ENCODE measurements at places on chromosomes 1 and 21. TPM values are rescaled to one million over a fixed set of nuclear protein-coding genes. Genes with fewer than 3 reads are reported as not detected.

Gene AMPD1
- not detected for total RNA-seq

- no peaks in the 10 kb centered on the region for H3K4me1 ChIP-seq
- H3K4me3 ChIP-seq = no peak overlapping the region
- no peak overlapping the region for H3K27ac ChIP-seq
Observed at GRCh38 chr1:171901245-171901644, 59.9 kb downstream of the DNM3 start.

DNA sequence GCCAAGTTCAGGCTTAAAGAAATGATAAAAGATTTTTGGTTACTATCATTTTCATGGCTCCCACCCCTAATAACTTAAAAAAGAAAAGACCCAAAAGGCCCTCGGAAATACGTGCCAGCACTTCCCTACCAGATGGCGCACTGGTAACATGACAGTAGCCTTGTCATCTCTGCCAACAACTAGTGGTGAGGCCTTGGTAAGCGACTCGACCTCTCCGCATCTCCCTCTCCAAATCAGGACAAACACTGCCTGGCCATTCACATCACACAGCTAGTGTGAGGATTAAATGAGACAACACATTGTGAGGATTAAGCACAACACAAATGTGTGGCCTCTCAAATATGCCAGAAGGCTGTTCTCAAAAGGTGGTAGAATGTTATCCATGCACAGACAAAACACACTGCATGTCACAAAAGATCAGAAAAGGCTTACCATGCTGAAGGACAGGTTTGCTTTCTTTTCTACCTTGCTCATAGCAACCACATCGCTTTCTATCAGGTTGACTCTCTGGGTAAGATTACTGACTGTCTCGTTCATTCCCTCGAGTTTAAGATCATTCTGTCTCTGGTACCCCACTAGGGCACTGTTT, 16.4 kb downstream of the TEX38 start:
- DNase-seq = no peak
- peaks cover 37% of the 10 kb centered on the region for H3K4me1 ChIP-seq
- H3K4me3 ChIP-seq = no peak overlapping the region
- H3K27me3 ChIP-seq = no peaks in the 10 kb centered on the region
- H3K36me3 ChIP-seq = peaks cover 25% of the 10 kb centered on the region

- H3K27ac ChIP-seq = no peak overlapping the region
- DNase-seq = no peak
- H3K36me3 ChIP-seq = no peaks in the 10 kb centered on the region
- H3K4me3 ChIP-seq = no peak overlapping the region
- no peaks in the 10 kb centered on the region for H3K27me3 ChIP-seq
- peaks cover 5% of the 10 kb centered on the region for H3K4me1 ChIP-seq
Observed at GRCh38 chr1:100528871-100529270, 9.1 kb upstream of the GPR88 start.

Gene RSPO1
- 0.41 TPM for total RNA-seq

Gene NBPF20
- 0.36 TPM for total RNA-seq

Gene ESPN
- total RNA-seq = not detected

GRCh38 chr1:202131956-202132821, 9.5 kb downstream of the GPR37L1 start:
- H3K27ac ChIP-seq = peak overlapping the region; percentile 84
- peak; percentile 92 for DNase-seq
- H3K4me1 ChIP-seq = peaks cover 45% of the 10 kb centered on the region
- H3K27me3 ChIP-seq = no peaks in the 10 kb centered on the region
- H3K36me3 ChIP-seq = peaks cover 39% of the 10 kb centered on the region
- no peak overlapping the region for H3K4me3 ChIP-seq

- H3K27ac ChIP-seq = peak overlapping the region; percentile 28
- no peaks in the 10 kb centered on the region for H3K27me3 ChIP-seq
- H3K4me3 ChIP-seq = no peak overlapping the region
- H3K4me1 ChIP-seq = peaks cover 14% of the 10 kb centered on the region
- H3K36me3 ChIP-seq = no peaks in the 10 kb centered on the region
- DNase-seq = no peak
Observed at GRCh38 chr1:205287767-205288559, 33.6 kb downstream of the NUAK2 start.

- H3K27me3 ChIP-seq = no peaks in the 10 kb centered on the region
- DNase-seq = no peak
- no peak overlapping the region for H3K27ac ChIP-seq
- no peaks in the 10 kb centered on the region for H3K36me3 ChIP-seq
- no peak overlapping the region for H3K4me3 ChIP-seq
- H3K4me1 ChIP-seq = peaks cover 6% of the 10 kb centered on the region
Observed at GRCh38 chr1:41343790-41344699, 17.2 kb upstream of the FOXO6 start.

Measured in sigmoid colon (tissue), 7 donors.